Subcutaneous preadipocyte (primary cell): ENCODE measurements at places on chromosomes 5 and 9. TPM values are rescaled to one million over a fixed set of nuclear protein-coding genes. Genes with fewer than 3 reads are reported as not detected.

The MLANA gene
- 0.20 TPM in 1 of 2 replicates, not detected in the other for total RNA-seq

The MZB1 gene
- under 0.01 TPM in 1 of 2 replicates, not detected in the other for total RNA-seq

The UBE2R2 gene
- 15.4 and 17.6 TPM in 2 replicates for total RNA-seq

The SPINK6 gene
- total RNA-seq = not detected in 2 replicates

The ENTPD2 gene
- not detected in 2 replicates for total RNA-seq

The SPINK14 gene
- not detected in 2 replicates for total RNA-seq

The PSAT1 gene
- total RNA-seq = 42.0 and 49.2 TPM in 2 replicates
